Activated CD4-positive, alpha-beta memory T cell treated with anti-CD3 and anti-CD28 coated beads, Interleukin-2, amount 10 ng/mL, durations not matched to agents 7 days and 5 days (primary cell): ENCODE measurements at places on chromosomes 4 and X.
A peak's percentile ranks its signal among the peaks of the same experiment; 100 is the strongest.

GRCh38 chrX:120144178-120144844, 14.1 kb upstream of the RHOXF2 start:
- DNase-seq: no peak

DNA sequence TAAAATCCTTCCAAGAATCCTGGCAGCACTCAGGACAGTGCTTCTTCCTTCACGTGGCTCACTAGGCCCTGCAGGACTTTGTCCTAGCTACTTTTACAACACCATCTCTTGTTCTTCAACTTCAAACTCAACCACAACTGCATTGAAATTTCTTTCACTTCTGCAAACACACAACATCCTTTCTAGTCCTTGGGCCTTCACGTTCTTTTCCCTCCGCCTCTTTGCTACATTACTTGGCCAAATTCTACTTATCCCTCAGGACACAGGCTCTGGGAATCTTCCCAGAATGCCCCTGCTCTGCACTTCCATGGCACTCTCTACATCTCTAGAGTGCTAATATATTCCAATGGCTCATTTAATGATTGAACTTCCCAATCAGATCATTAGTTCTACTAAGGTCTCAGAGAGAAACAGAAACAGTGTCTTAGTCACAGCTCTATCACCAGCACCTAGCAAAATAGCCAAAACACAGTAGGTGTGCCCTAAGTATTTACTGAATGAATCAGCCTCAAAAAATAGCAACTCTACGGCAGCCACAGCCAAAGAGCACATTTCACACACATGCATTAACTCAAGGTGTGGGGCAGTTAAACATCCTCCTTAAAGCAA, 73.3 kb downstream of the MANBA start:
- DNase-seq: no peak

GRCh38 chrX:19382555-19383145, 38.9 kb downstream of the PDHA1 start:
- peak; percentile 57 for DNase-seq

GRCh38 chrX:9430346-9430921, 34.4 kb upstream of the TBL1X start:
- no peak for DNase-seq

DNA sequence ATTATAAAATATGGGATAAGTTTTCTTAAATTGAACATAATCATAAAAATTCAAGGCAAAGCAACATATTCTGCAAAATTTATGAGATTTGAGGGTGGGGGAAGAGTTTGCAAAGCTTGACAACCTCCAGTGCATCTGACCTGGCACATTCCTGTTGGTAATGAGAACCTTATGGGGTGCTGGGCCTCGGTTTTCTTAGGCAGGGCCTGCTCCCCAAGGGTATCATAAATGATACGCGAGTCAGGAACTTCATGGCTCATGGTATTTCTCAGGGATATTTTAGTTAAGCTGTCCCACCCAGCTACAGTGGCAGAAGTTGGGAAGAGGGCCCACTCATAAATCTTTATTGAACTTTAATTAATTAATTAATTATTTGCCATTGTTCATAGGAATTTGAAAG, 13.2 kb downstream of the AFF2 start:
- no peak for DNase-seq

- DNase-seq: no peak
Measured at GRCh38 chr4:15320121-15320678, 107.6 kb upstream of the C1QTNF7 start.

DNA sequence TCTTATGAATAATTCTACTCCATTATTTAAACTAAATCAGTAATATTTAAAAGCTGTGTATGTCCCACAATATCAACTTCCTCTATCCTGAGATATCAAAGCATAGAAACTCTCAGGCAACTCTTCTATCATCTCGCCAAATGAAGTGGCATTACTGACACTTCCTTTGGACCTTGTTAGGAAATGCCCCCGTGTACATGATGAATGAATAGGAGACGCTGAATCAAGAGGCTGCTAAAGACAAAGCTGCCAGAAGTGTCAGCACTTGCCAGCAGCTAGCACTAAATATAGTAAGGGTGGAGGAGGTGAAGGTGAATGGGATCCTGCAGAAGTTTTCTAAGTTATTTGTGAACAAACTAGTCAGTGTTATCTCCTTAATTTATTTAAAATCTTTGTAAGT, 99.5 kb upstream of the BLTP1 start:
- DNase-seq: no peak

DNA sequence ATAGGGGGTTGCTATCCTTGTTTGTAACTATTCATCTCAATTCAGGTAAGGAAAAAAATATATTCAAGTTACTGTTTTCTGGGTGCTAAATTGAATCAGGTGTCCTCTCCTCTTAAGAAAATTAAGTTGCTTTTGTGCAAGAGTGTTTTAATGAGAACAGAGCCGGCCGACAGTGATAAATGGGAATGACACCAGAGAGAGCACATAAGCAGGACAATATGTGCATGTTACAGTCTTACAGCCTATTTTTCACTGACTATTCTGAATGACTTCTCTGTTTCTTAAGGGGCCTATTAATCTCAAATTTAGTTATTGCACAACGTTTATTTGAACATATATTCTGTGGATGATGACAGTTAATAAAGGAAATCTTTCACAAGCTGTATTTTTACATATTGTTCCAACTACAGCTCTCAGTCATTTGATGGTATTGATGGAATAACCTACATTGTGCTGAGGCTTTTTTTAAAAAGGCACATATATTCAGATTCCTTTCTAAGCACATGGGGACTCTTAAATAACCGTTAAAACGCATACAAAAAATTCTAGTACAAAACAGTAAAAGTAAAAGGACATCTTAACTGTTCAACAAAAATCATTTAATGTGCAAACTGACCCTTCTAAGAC, 68.4 kb downstream of the SLC10A7 start:
- no peak for DNase-seq

GRCh38 chr4:13171292-13172057, 312.7 kb downstream of the RAB28 start:
- no peak for DNase-seq

DNA sequence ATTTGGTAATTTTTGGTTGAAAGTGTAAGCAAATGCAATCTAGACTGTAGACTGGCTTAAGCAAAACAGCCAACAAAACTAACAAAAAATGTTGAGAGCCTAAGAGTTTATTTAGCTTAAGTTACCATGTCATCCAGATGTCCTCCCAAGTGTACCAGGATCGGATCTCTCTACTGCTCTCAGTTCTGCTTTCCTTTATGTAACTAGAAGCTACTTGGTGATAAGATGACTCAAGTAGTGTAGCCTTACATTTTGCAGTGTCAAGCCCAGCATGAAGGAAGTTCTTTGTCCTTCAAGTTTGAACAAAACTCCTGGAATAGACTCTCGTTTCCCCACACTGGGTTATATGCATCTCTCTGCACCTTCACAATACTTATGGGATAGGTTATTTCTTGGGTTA, 1500.0 kb downstream of the STIM2 start:
- no peak for DNase-seq

DNA sequence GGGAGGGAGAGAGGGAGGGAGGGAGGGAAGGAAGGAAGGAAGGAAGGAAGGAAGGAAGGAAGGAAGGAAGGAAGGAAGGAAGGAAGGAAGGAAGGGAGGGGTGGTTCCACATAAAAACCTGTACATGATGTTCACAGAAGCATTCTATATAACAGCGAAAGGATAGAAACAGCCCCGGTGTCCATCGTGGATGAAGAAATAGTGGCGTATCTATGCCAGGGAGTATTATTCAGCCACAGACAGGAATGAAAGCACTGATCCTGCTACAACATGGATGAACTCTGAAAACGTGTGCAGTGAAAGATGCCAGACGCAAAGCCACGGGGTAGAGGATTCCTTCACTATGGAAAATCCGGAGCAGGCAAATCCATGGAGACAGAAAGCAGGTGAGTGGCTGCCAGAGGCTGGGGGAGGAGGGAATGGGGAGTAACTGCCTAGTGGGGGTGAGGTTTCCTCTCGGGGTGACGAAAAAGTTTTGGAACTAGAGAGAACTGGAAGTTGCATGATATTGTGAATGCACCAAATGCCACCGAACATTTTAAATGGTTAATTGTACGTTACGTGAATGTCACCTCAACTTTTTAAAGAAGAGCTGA, 92.2 kb downstream of the ABLIM2 start:
- no peak for DNase-seq

DNA sequence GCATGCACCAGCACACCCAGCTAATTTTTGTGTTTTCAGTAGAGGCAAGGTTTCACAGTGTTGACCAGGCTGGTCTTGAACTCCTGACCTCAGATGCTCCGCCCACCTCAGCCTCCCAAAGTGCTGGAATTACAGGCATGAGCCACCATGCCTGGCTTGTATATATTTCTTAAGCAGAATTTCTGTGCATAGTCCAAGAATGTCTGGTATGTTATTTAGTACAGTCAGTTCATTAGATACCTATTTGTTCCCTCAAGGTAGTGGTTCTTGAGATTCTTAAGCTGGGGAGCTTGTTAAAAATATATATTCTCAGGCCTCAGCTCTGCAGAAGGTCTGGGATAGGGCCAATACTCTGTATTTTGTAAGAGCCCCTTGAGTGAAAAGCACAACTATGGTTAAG, 4.6 kb upstream of the SERTM2 start:
- DNase-seq: no peak

- DNase-seq: no peak
Measured at GRCh38 chr4:113674251-113674650, 87.3 kb downstream of the CAMK2D start.

GRCh38 chr4:3486541-3487540, 23.7 kb downstream of the DOK7 start:
- DNase-seq: no peak

DNA sequence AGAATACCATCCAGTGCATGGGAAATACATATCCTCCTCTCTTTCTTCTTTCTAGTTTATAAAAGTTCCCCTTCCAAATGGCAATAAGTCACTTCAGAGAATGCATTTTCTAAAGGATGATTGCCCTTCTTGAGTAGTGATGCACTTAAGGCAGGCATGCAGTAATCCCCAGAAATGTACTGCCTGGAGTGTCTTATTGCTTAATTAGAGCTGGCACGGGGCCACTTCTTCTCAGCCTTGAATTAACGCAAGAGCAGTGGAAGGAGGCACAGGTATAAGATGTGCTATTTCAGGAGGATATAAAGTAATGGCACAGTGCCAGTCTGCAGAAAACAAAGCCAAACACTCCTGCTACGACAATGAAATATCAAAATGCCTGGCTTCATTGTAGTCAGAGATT, 371.4 kb upstream of the FAM241A start:
- no peak for DNase-seq

GRCh38 chr4:18075823-18076433, 54.4 kb upstream of the LCORL start:
- DNase-seq: peak; percentile 51
